ENCODE measurements at places on chromosomes 6 and 20.

DNA sequence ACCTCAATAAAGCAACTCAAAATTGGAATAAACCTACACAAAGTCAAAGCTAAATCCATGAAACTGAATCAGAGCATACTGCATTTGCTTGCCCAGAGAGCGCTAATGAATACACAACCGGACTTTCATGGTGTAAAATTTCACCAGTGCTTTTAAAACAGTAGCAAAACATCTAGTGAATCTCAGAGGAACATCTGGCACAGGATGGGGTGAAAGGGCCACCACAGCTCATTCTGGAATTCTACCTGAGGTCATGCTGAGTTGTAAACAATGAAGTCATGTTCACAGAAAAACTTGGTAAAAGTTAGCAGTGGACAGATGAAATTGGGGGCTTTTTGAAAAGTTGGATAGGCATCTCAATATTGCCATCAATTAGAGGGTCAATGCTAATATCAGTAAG lies 125.6 kb upstream of the STXBP5 start:
- H3K27ac ChIP-seq: no peak overlapping the region
- no peaks in the 10 kb centered on the region for H3K36me3 ChIP-seq
- DNase-seq: no peak
- H3K4me3 ChIP-seq: no peak overlapping the region
- H3K4me1 ChIP-seq: no peaks in the 10 kb centered on the region

- peaks cover 14% of the 10 kb centered on the region for H3K36me3 ChIP-seq
- H3K27me3 ChIP-seq: no peaks in the 10 kb centered on the region
- DNase-seq: no peak
- no peaks in the 10 kb centered on the region for H3K4me1 ChIP-seq
- no peak overlapping the region for H3K4me3 ChIP-seq
- H3K27ac ChIP-seq: no peak overlapping the region
These were observed 19.4 kb downstream of the SDHAF4 start for GRCh38 chr6:70586114-70586513.

GRCh38 chr6:137372532-137372931 lies 121.7 kb downstream of the OLIG3 start:
- H3K36me3 ChIP-seq: no peaks in the 10 kb centered on the region
- no peak overlapping the region for H3K27ac ChIP-seq

DNA sequence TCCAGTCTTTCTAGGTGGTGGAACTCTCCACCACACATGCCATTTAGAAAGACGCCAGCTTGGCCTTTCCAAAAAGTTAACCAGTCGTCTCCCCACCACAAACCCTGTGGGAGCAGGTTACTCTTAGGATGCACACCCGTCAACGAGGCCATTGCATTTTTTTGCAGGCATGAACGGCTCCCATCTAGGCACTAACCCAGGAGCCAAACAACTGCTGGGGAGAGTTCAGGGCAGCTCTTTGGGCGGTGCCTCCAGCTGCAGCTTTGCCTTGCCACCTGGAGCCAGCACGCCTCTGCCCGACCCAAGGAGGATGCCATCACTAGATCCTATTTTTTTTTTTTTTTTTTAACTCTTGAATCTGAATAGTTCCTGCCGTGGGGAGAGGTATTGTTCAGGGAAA lies 39.9 kb downstream of the TBC1D7 start:
- H3K27me3 ChIP-seq: no peaks in the 10 kb centered on the region
- no peaks in the 10 kb centered on the region for H3K4me1 ChIP-seq
- H3K27ac ChIP-seq: no peak overlapping the region
- no peak for DNase-seq
- peaks cover 38% of the 10 kb centered on the region for H3K36me3 ChIP-seq
- no peak overlapping the region for H3K4me3 ChIP-seq

- no peak overlapping the region for H3K4me3 ChIP-seq
- DNase-seq: no peak
These were observed 61.7 kb downstream of the GTF2H5 start for GRCh38 chr6:158229823-158230222.

GRCh38 chr20:53643031-53643832 lies 49.6 kb upstream of the ZNF217 start:
- no peak overlapping the region for H3K27ac ChIP-seq
- no peaks in the 10 kb centered on the region for H3K4me1 ChIP-seq
- no peak overlapping the region for H3K4me3 ChIP-seq
- no peaks in the 10 kb centered on the region for H3K36me3 ChIP-seq
- no peak for DNase-seq

DNA sequence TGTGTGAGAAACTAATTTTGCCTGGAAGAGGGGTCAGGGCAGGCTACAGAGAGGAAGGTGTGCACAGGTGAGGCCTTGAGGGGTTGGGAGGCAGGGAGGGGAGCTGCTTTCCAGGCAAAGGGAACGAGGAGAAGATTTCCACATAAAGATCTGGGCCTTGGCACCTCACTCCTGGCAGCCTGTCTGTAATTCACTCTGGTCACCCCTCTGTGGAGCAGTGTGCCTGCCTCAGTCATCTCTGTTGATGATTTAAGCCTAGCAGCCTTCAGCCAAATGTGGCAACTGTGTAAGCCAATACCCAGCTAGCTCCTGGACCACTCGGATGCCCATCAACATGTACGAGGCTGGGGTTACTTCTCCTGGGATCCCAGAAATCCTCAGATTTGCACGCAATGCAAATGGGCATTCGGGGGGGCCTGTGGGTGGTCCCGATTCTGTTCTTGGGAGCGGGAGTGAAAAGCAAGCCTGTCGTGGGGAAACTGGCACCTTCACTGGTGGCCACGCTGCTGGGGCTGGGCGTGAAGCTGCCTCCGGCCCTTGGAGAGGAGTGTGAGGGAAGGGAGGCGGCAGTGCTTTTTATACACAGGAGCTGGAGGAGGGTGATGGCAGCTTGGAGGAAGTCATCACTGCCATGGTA lies 360.4 kb downstream of the ZFAND3 start:
- DNase-seq: no peak
- no peak overlapping the region for H3K4me3 ChIP-seq
- no peaks in the 10 kb centered on the region for H3K4me1 ChIP-seq

DNA sequence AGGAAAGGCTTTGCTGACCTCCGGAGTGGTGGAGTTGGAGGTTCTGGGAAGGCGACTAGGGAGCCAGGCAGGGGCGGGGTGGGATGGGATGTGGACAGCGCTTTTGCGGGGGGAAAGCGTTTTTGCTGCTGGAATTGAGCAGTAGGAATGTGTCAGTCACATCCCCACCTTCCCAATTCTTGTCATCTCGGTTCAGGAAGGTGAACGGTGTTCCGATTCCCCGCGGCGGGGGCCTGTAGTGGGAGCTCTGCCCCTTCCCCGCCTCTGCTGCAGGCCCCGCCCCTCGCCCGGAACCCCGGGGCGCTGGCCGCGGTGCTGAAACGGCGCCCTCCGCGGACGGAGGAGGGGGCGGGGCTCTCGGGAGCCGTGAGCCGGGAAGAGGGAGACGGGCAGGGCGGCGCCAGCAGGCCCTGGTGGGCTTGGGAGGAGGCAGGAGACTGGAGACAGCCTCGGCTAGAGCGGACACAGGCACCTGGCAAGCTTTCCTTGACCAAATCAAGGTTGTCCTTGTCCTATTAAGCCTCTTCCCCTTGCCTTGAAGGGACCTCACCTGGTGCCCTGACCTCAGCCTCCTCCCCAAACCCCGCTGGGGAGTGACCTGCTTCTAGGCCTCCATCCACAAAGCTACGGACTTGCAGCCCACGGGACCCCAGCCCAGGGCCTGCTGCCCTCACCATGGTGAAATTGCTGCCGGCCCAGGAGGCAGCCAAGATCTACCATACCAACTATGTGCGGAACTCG lies at the start of gene LHFPL5:
Gene LHFPL5 (plus strand): TSS at position 357 of the 741 bp plus-strand sequence. CDS start 319 bp downstream, at position 676.
- H3K36me3 ChIP-seq: no peaks in the 10 kb centered on the region
- no peak within 1 kb of the TSS for H3K4me3 ChIP-seq
- no peaks in the 10 kb centered on the region for H3K4me1 ChIP-seq
- DNase-seq: no peak
- no peak within 1 kb of the TSS for H3K27ac ChIP-seq
- H3K27me3 ChIP-seq: no peaks in the 10 kb centered on the region

GRCh38 chr6:10995114-10995707 lies 48.9 kb downstream of the ELOVL2 start:
- DNase-seq: no peak
- H3K27ac ChIP-seq: no peak overlapping the region

- no peak for DNase-seq
- peak overlapping the region; percentile 96 for H3K27ac ChIP-seq
- peaks cover 2% of the 10 kb centered on the region for H3K36me3 ChIP-seq
- H3K4me3 ChIP-seq: peak overlapping the region; percentile 80
- H3K4me1 ChIP-seq: peaks cover 68% of the 10 kb centered on the region
- no peaks in the 10 kb centered on the region for H3K27me3 ChIP-seq
These were observed 4.6 kb downstream of the SDC4 start for GRCh38 chr20:45343532-45344167.

DNA sequence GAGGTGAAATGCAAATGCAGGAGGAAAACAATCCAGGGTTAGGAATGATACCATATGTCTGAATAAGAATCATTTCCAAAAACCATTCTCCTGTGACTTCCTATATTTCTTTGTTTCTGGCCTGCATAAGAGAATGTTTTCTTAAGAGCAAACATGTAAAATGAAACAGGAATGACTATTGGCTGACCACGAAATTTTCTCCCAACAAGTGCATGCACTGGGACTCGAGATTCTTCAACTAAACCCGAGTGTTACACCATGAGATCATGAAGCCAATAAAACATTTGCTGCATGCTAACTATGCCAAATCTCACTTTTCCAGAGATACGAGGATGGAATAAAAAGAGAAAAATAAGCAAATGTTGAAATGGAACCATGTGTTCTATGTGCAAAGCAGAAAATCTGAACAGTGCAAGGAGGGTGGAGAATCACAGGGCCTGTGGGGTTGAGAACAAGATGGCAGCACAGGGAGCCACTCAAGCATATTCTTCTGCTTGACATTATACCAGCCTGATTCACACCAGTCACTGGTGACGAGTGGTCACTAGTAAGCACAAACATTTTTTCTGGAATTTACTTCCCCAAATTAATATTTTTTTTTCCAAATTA lies 212.2 kb upstream of the FOXA2 start:
- peak overlapping the region; percentile 50 for H3K27ac ChIP-seq
- DNase-seq: no peak
- H3K27me3 ChIP-seq: no peaks in the 10 kb centered on the region
- no peaks in the 10 kb centered on the region for H3K36me3 ChIP-seq
- H3K4me1 ChIP-seq: peaks cover 4% of the 10 kb centered on the region

- no peaks in the 10 kb centered on the region for H3K4me1 ChIP-seq
- H3K27me3 ChIP-seq: no peaks in the 10 kb centered on the region
- no peak for DNase-seq
- no peak overlapping the region for H3K27ac ChIP-seq
These were observed 238.2 kb downstream of the SOX4 start for GRCh38 chr6:21831521-21832291.

GRCh38 chr20:20293691-20294385 lies 74.1 kb upstream of the INSM1 start:
- no peak overlapping the region for H3K27ac ChIP-seq
- no peaks in the 10 kb centered on the region for H3K36me3 ChIP-seq
- DNase-seq: no peak
- H3K4me3 ChIP-seq: no peak overlapping the region
- no peaks in the 10 kb centered on the region for H3K27me3 ChIP-seq

GRCh38 chr6:139378226-139378625 lies 3.8 kb upstream of the CITED2 start:
- no peak for DNase-seq
- no peaks in the 10 kb centered on the region for H3K27me3 ChIP-seq
- H3K4me1 ChIP-seq: no peaks in the 10 kb centered on the region
- no peak overlapping the region for H3K27ac ChIP-seq
- H3K36me3 ChIP-seq: no peaks in the 10 kb centered on the region
- no peak overlapping the region for H3K4me3 ChIP-seq

- H3K36me3 ChIP-seq: no peaks in the 10 kb centered on the region
- H3K4me1 ChIP-seq: no peaks in the 10 kb centered on the region
- peak overlapping the region; percentile 39 for H3K4me3 ChIP-seq
- no peak overlapping the region for H3K27ac ChIP-seq
- no peak for DNase-seq
These were observed 12.7 kb upstream of the BAK1 start for GRCh38 chr6:33592595-33593413.

GRCh38 chr6:158437571-158437970 lies 122.3 kb upstream of the TMEM181 start:
- H3K4me3 ChIP-seq: no peak overlapping the region
- H3K27ac ChIP-seq: no peak overlapping the region
- DNase-seq: no peak
- no peaks in the 10 kb centered on the region for H3K4me1 ChIP-seq
- peaks cover 5% of the 10 kb centered on the region for H3K36me3 ChIP-seq

Measured in ascending aorta (tissue), 2 donors.